Stimulated activated naive CD4-positive, alpha-beta T cell (primary cell): ENCODE measurements at places on chromosomes 12 and 14.

DNA sequence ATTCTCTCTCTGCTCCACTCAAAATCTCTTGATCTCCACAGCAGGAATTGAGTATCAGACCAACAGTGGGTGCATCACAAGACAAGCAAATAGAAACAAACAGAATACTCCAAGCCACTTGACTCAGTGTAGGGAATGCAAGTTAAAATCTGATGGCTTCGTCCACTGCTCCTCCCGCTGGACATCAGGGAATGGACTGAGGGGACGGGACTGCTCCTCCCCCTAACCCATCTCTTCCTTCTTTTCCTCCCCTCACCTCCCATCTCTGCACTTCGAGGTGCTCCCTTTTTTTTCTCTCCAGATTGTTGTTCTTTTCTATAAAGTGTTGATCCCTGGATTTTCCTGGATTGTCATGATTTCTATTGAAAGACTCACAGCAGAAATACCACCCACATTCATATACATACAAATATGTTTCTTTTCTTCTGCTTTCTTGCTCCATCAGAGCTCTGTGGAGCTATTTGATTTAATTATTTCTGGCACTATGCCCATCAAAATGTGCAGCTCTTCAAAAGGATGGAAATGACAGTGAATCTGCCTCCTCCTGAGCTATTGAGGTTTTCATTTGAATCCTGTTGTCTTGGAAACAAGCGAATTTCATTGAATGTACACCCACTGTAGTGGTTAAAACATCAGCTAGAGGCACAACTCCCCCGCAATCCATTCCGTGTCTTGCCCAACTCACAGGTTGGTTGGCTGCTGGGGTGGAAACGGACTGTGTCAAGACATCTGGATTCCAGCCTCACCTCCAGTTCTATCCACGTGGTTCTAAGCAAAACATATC, 199.7 kb downstream of the SPTSSA start:
- no peak for DNase-seq

- no peak for DNase-seq
Observed at GRCh38 chr12:28258998-28259397, 68.7 kb downstream of the CCDC91 start.

DNA sequence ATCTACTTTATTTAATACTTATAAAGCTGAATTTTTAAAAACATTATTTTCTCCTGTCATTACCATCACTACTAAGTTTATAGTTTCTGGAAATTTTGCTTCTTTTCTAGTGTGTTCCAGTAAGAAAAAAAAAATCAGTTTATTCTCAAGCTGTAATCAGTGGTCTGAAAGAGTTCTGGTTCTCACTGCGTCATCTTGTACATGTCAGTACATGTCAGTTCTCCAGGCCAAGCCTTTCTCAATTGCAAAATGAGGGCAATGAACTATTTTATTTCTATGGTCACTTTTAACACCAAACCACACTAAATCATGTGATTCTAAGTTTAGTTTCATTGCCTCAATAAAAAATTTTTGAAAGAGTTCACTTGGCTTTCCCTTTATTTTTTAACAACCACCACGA, 468.9 kb upstream of the LRFN5 start:
- no peak for DNase-seq

DNA sequence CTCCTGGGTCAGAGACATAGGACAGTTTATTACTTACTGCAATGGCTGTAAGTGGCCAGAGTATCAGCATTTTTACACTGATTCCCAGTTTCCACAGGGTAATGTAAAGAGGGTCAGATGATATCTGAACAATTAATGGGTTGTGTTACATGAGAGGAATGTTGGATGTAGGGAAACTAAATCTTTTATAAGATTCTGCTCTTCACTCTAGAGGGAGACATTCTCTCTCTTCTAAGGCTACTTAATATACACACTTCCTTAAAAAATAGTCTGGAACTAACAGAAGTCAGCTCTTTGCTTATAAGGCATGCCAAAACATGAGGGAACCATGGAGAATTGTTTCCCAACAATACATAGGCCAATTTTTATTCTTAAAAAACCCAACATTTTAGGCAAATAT, 389.8 kb downstream of the ETNK1 start:
- DNase-seq, result no peak

DNA sequence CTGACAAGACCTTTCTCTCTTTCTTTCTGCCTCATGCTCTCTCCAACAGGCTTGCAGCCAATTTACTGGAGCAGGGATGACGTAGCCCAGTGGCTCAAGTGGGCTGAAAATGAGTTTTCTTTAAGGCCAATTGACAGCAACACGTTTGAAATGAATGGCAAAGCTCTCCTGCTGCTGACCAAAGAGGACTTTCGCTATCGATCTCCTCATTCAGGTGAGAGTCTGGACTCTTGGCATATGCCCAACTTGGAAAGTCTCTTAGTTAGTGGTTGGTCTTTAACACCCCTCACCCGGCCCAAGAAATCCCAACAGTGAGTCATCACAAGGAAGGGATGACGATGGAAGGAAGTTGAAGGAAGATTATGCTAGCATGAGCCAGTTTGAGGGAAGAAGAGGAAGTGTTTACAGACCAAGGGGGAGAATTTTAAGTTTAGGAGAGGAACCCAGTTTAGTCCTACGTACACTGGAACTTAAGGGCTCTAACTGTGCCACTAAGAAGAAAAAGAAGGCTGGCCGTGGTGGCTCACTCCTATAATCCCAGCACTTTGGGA, 189.7 kb downstream of the ETV6 start:
- no peak for DNase-seq

GRCh38 chr12:62525271-62525670, 58.6 kb downstream of the MON2 start:
- no peak for DNase-seq

- no peak for DNase-seq
Observed at GRCh38 chr12:22529281-22530060, 14.9 kb downstream of the C2CD5 start.

DNA sequence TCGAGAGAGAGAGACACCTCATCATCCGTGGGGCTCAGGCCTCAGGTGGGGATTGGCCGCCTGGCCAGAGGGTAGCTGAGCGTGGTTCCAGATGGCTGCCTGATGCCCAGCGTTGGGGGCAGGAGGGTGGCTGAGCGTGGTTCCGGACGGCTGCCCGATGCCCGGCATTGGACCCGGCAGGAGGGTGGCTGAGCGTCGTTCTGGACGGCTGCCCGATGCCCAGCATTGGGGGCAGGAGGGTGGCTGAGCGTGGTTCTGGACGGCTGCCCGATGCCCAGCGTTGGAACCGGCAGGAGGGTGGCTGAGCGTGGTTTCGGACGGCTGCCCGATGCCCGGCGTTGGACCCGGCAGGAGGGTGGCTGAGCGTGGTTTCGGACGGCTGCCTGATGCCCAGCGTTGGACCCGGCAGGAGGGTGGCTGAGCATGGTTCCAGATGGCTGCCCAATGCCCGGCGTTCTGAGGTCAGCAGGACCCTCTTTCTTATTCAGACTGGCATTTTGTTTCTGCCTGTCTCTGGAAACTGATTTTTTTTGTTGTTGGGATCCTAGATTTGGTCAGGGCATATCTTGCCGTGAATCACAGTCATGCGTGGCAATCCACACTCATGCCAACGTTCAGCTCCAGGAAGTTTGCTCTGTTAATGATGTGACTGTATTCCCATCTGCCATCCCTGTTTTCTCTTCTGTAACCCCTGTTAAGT, 40.7 kb downstream of the GALNT9 start:
- DNase-seq, result no peak

DNA sequence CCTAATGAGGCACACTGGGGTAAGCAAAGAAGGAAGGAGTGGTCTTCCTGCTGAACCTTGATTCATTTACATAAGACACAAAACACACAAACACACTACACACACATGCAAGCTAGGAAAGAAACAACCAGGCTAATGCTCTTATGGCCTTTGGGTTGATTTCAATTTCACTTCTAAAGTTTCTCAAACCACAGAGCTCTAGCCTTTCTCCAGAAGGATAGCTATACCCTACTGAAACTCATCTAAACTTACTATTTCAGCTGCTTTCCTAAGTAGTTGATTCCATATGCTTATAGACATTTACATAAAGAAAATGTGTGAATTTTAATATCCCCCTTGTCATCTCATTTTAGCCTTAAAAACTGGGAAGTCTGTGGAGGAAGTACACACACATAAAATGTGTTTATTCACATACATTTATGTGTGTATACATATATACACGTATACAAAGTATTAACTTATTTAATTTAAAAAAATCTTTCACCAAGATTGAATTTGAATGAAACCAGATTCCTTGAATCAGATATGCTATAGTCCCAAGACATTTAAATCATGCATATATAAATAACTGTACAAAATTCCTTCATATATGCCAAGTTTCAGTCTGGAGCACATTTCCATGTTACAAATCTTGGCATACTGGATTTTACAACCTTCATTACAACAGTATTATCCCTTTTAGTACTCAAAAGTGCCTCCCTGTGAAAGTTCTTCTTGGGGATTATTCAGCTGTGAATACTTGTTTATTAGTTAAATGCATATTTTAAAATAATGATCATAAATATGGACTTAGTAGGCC, 231.8 kb upstream of the NPAS3 start:
- no peak for DNase-seq

DNA sequence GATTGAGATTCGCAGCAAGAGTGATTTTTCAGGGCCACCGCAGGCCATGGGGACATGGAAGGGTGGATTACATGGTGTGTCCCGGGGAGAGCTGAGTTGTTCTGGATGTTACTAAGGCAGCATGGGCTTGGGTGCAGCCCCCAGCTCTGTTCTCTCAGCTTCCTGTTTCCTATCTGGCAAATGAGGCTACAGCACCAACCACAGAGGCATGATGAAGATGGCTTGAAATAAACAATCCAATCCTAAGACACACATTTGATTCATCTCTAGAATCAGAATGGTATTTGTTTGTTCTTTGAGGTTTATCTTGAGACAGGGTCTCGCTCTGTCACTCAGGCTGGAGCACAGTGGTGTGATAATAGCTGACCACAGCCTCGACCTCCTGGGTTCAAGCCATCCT, 21.6 kb downstream of the GLTP start:
- DNase-seq, result no peak

DNA sequence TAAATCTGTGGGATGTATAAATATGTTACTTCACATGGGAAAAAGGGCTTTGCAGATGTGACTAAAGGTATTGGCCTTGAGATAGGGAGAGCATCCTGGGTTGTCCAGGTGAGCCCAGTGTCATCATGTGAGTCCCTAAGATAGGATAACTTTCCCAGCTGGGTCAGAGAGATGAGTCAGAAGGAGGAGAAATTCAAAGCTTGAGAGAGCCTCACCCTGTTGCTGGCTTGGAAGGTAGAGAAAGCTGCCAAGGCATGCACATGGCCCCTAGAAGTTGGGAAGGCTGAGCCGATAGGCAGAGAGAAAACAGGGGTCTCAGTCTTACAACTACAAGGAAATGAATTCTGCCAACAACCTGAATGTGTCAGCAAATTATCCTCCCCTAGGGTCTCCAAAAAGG, 213.0 kb downstream of the ADGRD1 start:
- DNase-seq, result no peak

DNA sequence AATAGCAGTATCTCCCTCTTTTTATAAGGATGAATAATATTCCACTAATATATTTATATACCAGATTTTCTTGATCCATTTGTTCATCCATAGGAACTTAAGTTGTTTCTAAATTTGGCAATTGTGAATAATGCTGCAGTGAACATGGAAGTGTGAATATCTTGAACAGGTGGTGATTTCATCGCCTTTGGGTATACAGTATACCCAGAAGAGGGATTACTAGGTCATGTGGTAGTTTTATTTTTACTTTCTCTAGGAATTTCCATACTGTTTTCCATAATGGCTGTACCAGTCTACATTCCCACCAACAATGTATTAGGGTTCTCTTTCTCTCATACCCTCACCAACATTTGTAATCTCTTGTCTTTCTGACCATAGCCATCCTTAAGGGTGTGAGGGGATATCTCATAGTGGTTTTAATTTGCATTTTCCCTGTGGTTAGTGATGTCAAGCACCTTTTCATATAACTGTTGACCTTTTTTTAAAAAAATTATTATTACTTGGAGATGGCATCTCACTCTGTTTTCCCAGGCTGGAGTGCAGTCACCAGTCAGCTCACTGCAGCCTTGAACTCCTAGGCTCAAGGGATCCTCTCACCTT, 20.5 kb downstream of the PPHLN1 start:
- DNase-seq, result no peak

DNA sequence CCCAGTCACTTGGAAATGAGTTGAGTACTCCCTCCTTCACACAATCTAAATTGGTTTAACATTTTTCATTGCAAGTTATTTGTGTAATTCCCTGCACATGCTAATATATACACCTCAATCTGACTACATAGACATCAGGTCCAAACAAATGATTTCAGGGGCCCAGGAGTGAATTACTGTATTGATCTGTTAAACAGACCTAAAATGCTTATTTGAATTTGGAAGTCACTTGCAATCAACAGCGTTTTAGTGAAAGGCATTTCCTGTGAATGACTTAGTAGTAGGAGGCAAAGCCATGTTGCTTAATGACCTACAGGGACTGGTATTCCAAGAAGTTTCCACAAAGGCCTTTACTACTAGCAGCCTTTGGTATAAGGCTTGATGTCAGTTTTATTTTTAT, 22.6 kb upstream of the SLC15A5 start:
- DNase-seq, result no peak

DNA sequence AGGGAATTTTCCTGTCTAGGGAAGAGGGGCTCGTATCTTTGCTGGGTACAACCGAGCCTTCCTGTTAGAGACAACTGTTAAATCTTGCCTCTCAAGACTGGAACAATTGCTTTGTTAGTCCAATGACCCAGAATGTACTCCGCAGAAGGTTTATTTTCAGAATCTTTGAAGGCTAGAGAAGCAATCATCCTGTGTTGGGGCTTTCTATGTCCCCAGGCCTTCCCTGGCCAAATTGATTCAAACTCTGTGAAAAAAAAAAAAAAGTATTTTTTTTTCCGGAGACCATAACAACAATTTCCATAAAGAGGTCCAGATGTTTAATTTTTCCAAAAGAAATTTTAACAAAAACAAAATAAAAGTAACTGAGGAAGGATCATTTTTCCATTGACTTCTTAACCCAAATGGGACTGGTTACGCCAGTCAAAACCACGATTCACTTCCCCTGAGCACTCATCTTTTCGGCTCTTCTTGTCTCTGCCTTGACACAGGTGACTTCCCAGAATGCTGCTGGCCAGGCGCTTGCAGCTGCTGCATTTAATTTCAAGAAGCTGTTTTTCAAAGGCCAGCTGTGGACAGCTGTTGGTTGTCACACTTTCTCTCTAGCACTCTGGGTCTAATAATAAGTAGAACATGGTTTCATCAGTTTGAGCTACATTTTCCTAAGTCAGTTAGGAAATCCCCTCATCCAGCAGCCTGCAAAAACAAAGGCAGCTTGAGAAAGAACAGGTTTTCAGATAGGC, 81.6 kb upstream of the MANSC4 start:
- no peak for DNase-seq
